ENCODE measurements at places on chromosomes 1 and 21.

- no peak for DNase-seq
These were observed 43.0 kb downstream of the SLC19A1 start for GRCh38 chr21:45499201-45499750.

- no peak for DNase-seq
These were observed 975.7 kb upstream of the ADGRL4 start for GRCh38 chr1:79982211-79982610.

GRCh38 chr1:33086384-33086850 lies 5.5 kb downstream of the AZIN2 start:
- peak; percentile 77 for DNase-seq

DNA sequence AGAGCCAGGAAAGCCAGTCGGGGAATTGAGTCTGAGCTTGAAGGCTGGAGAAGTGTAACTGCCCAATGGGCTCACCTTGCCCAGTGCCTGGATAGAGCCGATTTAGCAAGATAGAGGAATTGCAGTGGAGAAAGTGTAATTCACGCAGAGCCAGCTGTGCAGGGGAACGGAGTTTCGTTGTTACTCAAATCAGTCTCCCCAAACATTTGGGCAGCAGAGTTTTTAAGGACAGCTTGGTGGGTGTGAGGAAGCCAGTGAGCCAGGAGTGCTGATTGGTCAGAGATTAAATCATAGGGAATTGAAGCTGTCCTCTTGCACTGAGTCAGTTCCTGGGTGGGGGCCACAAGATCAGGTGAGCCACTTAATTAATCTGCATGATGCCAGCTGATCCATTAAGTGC lies 28.4 kb upstream of the NLRP3 start:
- peak; percentile 26 for DNase-seq

- DNase-seq, result no peak
These were observed 4.9 kb downstream of the SKI start for GRCh38 chr1:2232916-2233438.

DNA sequence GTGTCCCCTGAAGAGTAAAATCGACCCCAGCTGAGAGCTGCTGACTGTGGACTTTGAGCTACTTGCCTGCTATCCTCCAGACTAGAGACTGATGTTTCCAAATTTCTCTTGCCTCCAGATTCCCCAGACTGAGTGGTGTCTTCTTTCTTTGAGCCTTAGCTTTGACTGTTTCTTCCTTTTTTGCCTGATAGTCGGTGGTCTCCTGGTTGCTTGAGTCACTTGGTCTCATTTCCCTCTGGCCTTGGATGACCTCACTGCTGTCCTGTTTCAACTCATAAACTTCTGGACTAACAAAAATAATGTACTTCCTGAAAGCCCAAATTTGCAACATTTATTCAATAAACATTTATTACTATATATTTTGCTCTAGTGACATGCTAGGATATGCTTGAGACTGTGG lies 52.9 kb upstream of the DIPK1A start:
- peak; percentile 85 for DNase-seq

- DNase-seq, result no peak
These were observed 6.6 kb downstream of the ZBTB48 start for GRCh38 chr1:6586404-6586816.

DNA sequence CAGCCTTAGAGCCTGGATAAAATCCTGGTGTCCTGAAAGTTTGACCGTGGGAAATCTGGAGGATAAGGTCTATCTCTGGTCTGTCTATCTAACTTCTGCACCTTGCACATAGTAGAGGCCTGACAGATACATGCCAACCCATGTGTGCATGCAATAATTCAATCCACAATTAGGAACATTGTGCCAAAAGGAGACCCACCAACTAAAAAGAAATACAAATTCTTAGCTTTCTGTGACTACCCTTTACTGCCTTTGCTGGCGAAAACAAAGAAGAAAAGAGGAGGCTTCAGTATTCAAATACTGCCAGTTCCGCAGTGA lies 381 bp upstream of the KLHL20 start:
- no peak for DNase-seq

DNA sequence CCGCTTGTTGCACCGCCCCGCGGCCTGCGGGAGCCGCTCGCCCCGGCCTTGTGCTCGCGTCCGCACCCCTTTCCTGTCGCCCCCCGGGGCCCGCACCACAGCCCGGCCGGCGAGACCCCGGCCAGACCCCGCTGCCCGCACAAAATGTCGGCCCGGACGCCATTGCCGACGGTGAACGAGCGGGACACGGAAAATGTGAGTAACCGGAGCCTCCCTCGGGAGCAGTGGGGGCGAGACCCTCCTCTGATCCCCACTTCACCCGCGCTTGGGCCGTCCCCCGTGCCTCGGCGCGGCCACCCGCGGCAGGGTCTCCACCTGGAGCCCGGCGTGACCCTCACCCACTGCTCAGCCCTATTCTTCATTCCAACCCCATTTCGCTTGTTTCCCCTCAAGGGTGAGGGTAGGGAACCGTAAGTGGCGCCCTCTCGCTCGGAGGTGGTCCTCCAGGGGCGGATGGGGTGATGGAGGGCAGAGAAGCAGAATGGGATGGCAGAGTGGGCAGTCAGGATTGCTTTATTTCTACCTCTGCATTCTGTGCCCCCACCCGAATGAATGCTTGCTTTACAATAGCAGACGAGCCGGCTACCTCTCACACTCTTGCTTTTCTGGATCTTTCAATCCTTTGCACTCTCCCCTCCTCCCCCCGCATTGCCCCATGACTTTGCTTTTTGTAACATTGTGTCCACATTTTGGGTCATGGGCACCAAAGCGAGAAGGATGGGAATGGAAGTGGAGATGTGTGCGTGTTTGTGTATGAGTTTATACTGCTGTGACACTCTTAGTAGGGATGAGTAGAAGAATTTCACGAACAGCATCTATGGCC lies 954 bp downstream of the MARK1 start:
- DNase-seq, result no peak

DNA sequence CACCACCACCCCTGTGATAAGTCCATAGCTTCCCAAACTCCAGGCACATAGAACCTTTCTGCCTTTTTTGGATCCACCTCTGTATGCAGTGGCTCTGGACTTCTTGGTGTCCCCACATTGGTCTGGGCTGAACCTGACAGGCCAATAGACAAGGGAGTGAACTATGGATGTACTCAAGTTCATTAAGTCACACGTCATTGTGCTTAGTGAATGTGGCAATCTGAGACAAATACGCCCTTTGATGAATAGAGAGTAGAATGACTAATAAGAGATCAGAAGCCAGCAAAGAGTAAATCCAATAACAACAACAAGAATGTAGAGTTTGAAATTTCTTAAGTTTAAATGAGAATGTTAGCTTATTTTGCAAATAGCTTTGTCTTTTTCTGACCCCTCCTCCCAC lies 114.8 kb downstream of the ST6GALNAC3 start:
- DNase-seq, result no peak

DNA sequence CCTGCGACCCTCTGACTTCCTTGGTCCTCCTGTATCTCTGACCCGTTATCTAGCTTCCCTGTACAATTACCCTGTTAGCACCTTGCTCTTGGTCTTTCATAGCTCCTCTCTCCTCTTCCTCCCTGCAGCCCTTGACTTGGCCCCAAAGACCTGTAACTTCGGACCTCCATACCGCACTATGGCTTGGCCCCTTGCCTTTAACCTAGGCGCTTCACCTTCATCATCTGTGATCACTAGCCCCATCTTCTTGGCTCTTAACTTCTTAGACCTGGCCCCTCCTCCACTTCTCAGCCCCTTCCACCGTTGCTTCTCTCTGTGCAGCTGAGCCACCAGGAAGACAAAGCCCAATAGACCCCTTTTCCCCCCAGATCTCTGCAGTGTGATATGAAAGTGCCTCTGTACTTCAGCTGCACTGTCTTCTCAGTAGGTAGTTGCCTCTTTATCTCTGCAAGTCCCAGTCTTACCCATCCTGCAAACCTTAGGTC lies 740 bp downstream of the ZNF691 start:
- no peak for DNase-seq

GRCh38 chr21:36609654-36610053 lies 89.3 kb upstream of the SIM2 start:
- no peak for DNase-seq

GRCh38 chr1:245501633-245502032 lies 346.8 kb downstream of the KIF26B start:
- DNase-seq, result peak; percentile 27

DNA sequence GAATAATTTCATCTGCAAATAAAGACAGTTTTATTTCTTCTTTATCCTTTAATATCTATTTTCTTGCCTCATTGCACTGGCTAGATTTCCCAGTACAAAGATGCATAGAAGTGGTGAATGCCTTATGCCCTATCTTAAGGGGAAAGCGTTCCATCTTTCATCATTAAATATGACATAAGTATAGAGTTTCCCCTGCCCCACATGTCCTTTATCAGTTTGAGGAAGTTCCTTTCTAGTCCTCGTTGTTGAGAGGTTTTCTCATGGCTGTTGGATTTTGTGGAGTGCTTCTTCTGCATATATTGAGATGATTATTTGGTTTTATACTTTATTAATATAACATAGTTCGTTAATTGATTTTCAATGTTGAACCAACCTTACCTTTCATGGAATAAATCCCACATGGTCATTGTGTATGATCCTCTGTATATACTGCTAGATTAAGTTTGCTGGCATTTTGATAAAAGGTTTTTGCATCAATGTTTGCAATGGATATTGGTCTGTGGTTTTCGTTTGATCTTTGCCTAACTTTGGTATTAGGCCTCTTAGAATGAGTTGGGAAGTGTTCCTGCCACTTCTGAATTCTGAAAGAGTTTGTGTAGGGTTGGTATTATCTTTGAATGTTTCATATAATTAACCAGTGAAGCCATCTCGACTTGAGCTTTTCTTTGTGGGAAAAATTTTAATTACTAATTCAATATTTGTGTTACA lies 15.6 kb downstream of the PRKACB start:
- DNase-seq, result peak; percentile 71

DNA sequence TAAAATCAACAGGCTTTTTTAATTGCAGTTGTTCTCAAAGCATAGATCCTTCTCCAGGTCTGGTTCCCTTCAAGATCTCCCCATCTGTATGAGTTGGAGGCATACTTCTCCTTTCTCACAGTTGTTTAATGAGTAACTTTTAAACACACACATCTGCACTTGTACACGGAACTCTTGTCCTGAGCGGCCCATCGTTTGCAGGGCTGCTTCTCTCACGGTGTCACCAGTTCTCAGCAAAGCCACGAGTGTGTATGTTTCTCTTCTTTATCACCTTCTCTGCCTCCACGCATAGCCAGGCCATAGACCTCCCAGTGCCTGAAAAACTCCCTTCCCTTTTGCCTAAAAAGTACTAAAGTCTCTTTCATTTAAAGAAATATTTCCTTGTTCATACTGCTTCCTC lies 68.7 kb upstream of the ROR1 start:
- no peak for DNase-seq

DNA sequence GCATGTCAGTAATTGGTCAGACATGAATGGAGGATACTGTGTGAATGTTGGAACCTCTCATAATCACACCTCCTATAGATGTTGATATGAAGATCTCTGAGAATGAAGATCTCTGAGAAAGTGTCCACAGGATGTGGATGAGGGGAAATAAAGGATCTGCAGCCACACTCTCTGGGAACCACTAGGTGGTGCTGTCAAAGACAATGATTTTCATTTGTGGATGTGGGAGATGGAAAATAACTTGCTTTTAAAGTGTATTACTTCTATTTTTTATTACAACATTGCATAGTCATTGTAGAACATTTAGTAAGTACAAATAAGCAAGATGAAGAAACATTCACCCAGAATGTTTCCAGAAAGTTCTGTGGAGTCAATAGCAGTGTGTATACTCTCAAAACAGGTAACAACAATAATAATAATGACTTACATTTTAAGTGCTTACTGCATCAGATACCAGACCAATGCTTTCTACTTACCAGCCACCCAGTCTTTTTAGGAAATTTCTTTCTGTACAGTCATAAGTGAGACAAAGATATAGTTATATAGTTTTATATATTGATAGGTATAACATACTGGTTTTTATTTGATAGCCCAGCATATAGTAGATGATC lies 128.2 kb downstream of the ATG4C start:
- peak; percentile 18 for DNase-seq

DNA sequence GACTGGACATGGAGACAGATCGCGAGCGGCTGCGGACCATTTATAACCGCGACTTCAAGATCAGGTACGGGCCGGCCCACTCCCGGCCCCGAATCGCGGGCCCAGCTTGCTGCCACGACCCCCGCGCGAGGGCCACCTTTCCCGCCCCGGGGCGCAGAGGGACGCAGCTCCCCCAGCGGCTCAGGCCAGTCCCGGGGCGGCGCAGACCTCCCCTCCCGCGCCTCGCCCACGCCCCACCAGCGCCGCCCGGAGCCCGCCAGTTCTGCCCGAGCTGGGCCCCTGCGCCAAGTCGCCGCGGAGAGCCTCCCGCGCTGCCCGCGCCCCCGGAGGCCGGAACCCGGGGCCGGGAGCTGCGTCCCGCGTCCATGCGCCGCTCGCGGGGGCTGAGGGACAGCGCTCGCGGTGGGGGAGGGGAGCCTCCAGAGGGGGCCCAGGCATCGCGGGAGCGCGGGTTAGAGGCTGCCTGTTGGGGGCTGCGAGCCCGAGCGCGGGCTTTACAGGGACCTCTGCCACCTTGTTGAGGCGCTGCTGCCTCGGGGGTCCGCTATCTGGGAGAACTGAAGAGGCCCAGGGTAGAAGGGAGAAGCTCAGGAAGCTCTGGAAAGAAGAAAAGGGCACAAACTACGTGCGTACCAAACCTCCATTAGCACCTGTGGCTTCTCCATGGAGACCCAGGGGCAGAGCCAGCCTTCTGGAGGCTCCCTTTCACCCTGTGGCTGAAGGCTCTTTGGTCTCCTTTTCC lies 698 bp downstream of the MOV10 start:
- peak; percentile 44 for DNase-seq

- peak; percentile 32 for DNase-seq
These were observed 13.2 kb upstream of the MFN2 start for GRCh38 chr1:11967028-11967547.

DNA sequence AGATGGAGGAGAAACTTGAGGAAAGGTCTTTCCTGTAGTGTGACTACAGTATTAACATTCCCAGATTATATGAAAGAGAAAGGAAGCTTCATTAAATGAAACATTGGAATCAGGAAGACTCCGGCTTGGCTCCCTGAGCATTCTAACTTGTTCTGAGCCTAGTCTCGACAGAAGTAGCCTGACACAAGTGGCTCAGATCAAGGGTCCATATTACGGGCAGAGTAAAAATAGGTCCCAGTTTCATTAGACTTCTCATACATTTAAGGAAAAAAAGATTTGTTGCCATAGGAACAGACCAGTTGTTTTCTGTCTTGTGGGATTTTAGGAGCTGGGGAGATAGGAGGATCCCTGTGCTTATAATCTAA lies 12.8 kb downstream of the SMAP2 start:
- no peak for DNase-seq

DNA sequence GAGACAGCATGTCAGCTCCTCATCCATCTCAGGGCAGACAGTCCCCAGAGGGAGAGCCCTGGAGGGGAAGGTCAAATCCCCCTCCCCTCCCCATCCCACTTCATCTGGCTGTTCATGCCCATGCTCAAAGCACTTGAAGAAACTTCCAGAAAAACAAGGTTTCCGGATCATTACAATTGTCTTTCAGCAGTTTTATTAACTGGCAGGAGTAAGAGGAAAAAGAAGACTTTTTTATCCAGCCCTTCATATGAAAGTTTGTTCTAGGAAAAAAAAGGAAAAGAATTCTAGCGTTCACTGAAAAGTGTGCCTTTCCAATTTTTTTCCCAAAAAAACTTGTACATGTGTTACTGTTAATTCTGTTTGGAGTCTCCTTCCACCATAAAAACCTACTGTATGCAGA lies 145.7 kb upstream of the TIAM1 start:
- DNase-seq, result no peak

GRCh38 chr1:81802707-81803430 lies 2.1 kb downstream of the ADGRL2 start:
- no peak for DNase-seq

Measured in suppressor macrophage treated with lipopolysaccharide for 4 hours (primary cell).